Gastrocnemius medialis (tissue), 4 donors: ENCODE measurements at places on chromosomes 2 and 18. TPM values are rescaled to one million over a fixed set of nuclear protein-coding genes. Genes with fewer than 3 reads are reported as not detected.

SLC19A3 gene
- total RNA-seq = 0.20 TPM

DPP10 gene
- total RNA-seq = not detected

TMEM247 gene
- not detected for total RNA-seq

GAREM2 gene
- 1.0 TPM for total RNA-seq

FAM136A gene
- 20.7 TPM for total RNA-seq

DYSF gene
- total RNA-seq = 40.7 TPM

GRCh38 chr2:107809835-107810234, 16.9 kb upstream of the RGPD4 start:
- H3K27me3 ChIP-seq = no peaks in the 10 kb centered on the region
- H3K36me3 ChIP-seq = no peaks in the 10 kb centered on the region
- no peak overlapping the region for H3K4me3 ChIP-seq
- no peak for DNase-seq

DNA sequence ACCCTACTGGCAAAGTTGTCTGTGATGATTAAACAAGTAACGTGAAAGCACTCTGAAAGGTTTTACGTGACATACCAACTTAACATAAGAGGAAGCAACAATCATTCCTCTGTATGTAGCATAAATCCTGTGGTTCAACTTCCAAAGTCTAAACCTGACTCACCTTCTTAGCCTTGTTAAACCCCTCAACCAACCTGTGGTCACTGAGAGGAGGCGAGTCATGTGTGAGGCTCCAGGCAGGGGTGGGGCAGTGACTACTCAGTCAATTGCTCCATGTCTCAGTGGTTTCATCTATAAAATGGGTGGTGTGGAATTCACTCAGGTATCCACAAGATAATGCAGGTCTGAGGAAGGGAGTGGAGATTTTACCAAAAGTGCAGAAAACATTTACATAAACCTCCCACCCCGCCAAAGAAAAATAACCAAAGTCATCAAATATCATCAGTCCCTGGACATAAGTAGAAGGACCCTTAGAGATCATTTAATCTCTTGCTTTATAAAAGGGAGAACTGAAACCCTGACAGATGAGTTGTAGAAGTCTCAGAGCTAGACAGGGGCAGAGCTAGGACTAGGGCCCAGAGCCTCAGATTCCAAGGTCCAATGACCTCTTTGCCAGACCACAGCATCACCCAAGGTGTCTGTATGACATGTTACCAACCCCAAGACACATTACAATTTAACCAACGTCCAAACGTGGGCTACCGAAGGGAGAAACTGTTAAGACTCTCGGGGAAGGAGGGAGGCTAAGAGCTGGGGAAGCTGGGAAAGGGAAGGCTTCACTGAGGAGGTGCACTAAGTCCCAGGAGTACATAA, 3.7 kb upstream of the PCBP1 start:
- peak overlapping the region; percentile 98 for H3K27ac ChIP-seq
- H3K36me3 ChIP-seq = no peaks in the 10 kb centered on the region
- no peaks in the 10 kb centered on the region for H3K27me3 ChIP-seq
- H3K4me1 ChIP-seq = peaks cover 15% of the 10 kb centered on the region

DNA sequence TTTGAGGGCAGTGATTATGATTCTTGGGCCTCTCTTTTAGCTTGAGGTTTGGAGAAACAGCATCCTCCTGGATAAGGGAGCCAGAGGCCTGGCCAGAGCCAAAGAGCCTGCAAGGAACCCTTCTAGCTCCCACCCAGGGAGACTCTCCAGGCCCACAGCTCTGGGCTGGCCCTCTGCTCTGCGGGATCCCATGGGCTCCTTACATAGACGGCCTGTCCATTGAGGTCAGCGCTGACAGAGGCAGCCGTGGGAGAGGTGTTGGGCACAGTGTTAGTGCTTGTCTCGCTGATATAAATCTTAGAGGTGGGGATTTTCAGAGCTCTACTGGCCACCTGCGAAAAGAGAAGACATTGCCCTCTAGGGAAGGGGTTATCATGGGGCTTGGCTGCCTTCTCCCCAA, 67.2 kb downstream of the XDH start:
- no peak overlapping the region for H3K27ac ChIP-seq
- no peak overlapping the region for H3K4me3 ChIP-seq
- no peaks in the 10 kb centered on the region for H3K27me3 ChIP-seq
- no peaks in the 10 kb centered on the region for H3K36me3 ChIP-seq
- no peaks in the 10 kb centered on the region for H3K4me1 ChIP-seq
- no peak for DNase-seq

DNA sequence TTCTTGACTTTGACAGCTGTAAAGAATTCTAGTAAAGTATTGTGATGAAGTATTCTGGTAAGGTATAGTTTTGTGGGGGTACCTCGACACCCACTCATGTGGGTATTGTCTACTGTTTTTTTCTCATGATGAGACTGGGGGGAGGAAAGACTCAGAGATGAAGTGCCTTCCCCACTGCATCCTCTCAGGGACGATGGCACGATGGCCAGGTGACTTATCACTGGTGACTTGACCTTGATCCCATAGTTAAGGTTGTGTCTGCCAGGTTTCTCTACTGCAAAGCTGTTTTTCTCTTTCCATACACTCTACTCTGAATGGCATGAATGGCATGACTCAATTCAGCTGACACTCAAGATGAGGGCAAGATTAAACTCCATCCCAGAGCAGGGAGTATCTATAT, 936 bp upstream of the CCDC68 start:
- H3K4me3 ChIP-seq = no peak overlapping the region
- no peak for DNase-seq
- no peaks in the 10 kb centered on the region for H3K36me3 ChIP-seq
- H3K27me3 ChIP-seq = peaks cover 12% of the 10 kb centered on the region
- no peak overlapping the region for H3K27ac ChIP-seq

GRCh38 chr2:134097740-134098139, 156.1 kb upstream of the MGAT5 start:
- H3K36me3 ChIP-seq = no peaks in the 10 kb centered on the region
- H3K4me1 ChIP-seq = no peaks in the 10 kb centered on the region
- no peaks in the 10 kb centered on the region for H3K27me3 ChIP-seq
- no peak overlapping the region for H3K4me3 ChIP-seq
- H3K27ac ChIP-seq = no peak overlapping the region

- no peaks in the 10 kb centered on the region for H3K36me3 ChIP-seq
- peaks cover 4% of the 10 kb centered on the region for H3K27me3 ChIP-seq
- H3K4me3 ChIP-seq = no peak overlapping the region
- H3K27ac ChIP-seq = no peak overlapping the region
Observed at GRCh38 chr2:128477891-128478290, 159.2 kb upstream of the HS6ST1 start.

DNA sequence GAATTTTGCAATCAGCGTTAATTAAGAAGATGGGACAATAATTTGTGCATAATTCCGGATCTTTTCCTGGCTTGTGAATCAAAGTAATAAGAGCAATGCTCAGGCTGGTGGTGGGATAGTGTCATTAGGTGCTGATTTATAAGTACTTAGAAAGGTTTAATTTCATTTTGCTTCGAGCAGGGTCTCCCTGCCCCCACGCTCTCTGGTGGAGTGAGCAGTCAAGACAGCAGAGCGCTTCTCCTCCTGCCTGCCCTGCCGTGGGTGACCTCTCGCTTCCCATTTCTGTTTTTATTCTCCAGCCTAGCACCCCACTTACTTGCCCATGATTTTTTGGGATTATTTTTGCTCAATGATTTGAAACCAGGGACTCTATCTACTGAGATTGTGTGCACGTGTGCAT, 7.1 kb downstream of the ASB18 start:
- no peaks in the 10 kb centered on the region for H3K27me3 ChIP-seq
- H3K36me3 ChIP-seq = no peaks in the 10 kb centered on the region
- H3K4me1 ChIP-seq = peaks cover 23% of the 10 kb centered on the region
- no peak overlapping the region for H3K4me3 ChIP-seq
- H3K27ac ChIP-seq = no peak overlapping the region
- no peak for DNase-seq

GRCh38 chr2:126798276-126799140, 100.2 kb upstream of the TEX51 start:
- no peaks in the 10 kb centered on the region for H3K4me1 ChIP-seq
- no peaks in the 10 kb centered on the region for H3K36me3 ChIP-seq

- H3K4me3 ChIP-seq = no peak overlapping the region
- H3K27ac ChIP-seq = no peak overlapping the region
- no peak for DNase-seq
- no peaks in the 10 kb centered on the region for H3K36me3 ChIP-seq
- H3K4me1 ChIP-seq = no peaks in the 10 kb centered on the region
Observed at GRCh38 chr2:150528861-150529801, 41.7 kb upstream of the RND3 start.

DNA sequence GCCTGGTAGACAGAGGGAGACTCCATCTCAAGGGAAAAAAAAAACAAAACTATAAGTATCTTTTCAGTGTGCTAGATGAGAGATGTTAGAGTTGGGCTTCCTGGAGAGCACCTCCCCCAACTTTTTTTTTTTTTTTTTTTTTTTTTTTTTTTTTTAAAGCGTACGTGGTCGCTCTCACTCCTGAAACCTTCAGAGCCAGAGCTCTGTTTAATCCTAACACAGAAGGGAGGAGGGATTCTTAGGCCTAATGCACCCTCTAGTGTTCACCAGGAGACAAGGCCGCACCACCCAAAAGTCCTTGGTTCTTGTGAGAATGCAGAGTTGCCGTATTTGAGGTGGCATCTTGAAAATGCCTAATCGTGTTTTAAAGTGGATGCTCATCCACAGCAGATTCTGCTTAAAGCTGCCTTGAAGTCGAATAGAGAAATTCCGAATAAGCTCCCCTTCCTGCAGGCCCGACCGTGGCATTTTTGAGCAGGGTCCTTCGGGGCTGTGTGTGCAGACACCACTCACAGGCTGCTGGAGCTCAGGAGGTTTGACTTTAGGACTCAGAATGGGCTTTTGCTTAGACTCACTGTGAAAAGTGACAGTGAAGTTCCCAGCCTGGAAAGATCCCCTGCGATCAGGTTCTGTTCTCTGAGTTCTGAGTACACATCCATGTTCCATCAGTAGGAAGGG, 252.6 kb downstream of the AGAP1 start:
- H3K4me3 ChIP-seq = no peak overlapping the region
- DNase-seq = peak; percentile 23
- H3K36me3 ChIP-seq = no peaks in the 10 kb centered on the region
- peaks cover 11% of the 10 kb centered on the region for H3K4me1 ChIP-seq
- no peaks in the 10 kb centered on the region for H3K27me3 ChIP-seq

DNA sequence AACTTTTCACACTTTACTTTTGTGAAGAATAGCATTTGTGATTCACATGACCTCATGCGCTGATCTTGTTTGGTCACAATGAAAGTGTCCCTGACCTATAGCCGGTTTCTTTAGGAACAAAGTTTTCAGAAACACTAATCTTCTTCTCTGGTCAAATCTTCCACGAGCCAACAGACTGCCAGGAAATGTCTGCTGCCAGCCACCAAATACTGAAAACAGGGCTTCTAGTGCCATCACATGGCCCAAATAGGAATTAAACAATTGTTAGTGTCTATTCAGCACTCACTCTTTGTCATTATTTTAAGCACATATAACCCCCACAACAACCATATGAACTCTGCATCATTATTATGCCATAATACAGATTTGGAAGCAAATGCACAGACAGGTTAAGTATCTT, 286.5 kb upstream of the SYT4 start:
- no peaks in the 10 kb centered on the region for H3K36me3 ChIP-seq
- H3K4me3 ChIP-seq = no peak overlapping the region
- DNase-seq = no peak
- H3K27me3 ChIP-seq = no peaks in the 10 kb centered on the region

DNA sequence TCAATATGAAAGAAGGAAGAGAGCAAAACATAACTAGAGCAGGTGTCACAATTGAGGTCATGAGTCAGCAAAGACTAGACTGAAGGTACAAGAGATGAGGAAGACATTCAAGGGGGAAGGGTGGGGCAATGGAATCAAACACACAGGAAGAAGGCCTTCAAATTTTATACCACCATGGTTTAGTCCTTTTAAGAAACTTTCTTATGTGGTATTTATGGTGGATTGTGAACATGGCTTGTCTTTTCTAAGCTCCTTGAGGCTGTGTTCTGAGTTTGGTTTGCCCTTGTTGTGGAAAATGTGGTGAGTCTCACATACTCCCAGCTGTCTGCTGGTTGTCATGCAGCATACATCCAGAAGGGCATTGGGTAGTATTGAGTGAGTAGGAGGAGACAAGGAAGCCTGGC, 62.1 kb downstream of the NABP1 start:
- no peak overlapping the region for H3K4me3 ChIP-seq
- no peaks in the 10 kb centered on the region for H3K36me3 ChIP-seq
- no peak for DNase-seq
- H3K4me1 ChIP-seq = no peaks in the 10 kb centered on the region
- no peak overlapping the region for H3K27ac ChIP-seq

- no peaks in the 10 kb centered on the region for H3K27me3 ChIP-seq
- H3K4me1 ChIP-seq = peaks cover 13% of the 10 kb centered on the region
- no peaks in the 10 kb centered on the region for H3K36me3 ChIP-seq
- H3K27ac ChIP-seq = no peak overlapping the region
- H3K4me3 ChIP-seq = no peak overlapping the region
Observed at GRCh38 chr2:231686192-231687100, 21.9 kb upstream of the PTMA start.

- H3K4me1 ChIP-seq = no peaks in the 10 kb centered on the region
- H3K4me3 ChIP-seq = no peak overlapping the region
- H3K36me3 ChIP-seq = no peaks in the 10 kb centered on the region
- H3K27ac ChIP-seq = no peak overlapping the region
- no peaks in the 10 kb centered on the region for H3K27me3 ChIP-seq
Observed at GRCh38 chr18:63951302-63951705, 2.2 kb downstream of the HMSD start.

DNA sequence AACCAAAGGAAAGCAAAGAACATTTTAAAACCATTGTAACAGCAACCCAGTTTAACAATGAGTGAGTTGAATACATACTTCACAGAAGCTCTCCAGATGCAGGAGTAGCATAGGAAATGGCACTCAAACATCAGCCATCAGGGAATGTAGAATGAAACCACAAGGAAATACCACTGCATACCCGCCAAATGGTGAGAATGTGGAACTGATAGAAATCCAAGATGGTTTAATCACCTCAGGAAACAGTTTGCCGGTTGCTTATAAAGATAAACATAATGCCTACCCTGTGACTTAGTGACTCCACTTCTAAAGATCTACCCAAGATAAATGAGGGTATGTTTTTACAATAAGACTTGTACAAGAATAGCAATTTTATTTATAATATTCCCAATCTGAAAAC, 132.0 kb downstream of the GALNT1 start:
- no peaks in the 10 kb centered on the region for H3K4me1 ChIP-seq
- no peak overlapping the region for H3K27ac ChIP-seq
- H3K27me3 ChIP-seq = no peaks in the 10 kb centered on the region
- no peak for DNase-seq
- no peaks in the 10 kb centered on the region for H3K36me3 ChIP-seq
